ENCODE measurements at places on chromosomes 12 and 14.

- no peak for DNase-seq
Measured at GRCh38 chr12:67582238-67582834, 66.2 kb upstream of the DYRK2 start.

GRCh38 chr12:121626853-121627640 lies 717 bp downstream of the ORAI1 start:
- peak; percentile 90 for DNase-seq

GRCh38 chr12:38949363-38949762 lies 44.0 kb upstream of the CPNE8 start:
- DNase-seq: no peak

DNA sequence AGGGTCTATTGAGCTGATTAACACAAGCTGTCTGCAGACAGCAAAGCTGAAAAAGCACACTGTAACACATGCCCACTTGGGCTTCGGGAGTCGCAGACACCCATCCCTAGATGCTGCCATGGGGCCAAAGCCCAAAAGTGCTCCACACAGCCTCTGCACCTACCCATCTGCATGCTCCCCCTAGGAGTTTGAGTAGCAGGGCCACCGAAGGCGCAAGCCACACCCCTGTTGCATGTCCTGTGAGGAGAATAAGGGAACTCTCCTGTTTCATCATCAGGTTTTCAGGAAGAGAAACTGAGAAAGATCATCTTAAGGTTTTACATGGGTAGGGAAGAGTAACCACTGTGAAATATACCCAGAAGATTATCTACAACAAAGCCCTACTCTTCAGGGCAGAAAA lies 5.6 kb upstream of the ST8SIA1 start:
- DNase-seq: no peak

DNA sequence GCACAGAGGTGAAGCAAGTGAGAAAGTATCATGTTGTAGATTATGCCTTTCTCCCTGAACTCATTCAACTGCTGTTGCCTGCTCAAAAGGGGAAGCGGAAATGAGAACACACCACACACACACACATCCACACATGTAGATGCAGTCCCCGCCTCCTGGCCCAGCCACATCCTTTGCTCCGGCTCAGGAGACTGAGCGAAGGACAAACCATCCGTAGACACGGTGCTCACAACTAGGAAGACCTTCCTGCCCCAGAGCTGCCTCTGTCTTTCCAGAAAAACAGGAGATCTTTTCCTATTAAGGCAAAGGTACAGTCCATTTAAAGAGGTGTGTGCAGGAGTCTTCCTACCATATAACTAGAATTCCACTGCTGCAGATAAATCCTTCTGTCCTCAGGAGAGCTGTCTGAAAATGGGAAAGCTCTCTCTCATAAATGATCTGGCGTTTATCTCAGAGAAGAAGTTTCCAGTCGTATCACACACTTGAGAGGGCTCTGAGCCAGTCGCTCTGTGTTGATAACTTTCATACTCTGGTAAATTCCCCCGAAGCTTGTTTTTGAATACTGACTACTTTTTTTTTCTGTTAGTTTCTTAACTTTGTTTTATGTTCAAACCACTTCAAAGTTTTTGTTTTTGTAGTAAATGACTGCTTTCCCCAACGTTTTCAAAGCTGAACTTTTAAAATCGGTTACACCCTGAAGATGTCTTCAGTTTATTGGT lies at the start of gene TESPA1:
Gene TESPA1, minus strand, starts transcription at position 105 of the 719 bp plus-strand sequence. CDS start 10,200 bp downstream, outside the sequence.
- DNase-seq: peak; percentile 93

DNA sequence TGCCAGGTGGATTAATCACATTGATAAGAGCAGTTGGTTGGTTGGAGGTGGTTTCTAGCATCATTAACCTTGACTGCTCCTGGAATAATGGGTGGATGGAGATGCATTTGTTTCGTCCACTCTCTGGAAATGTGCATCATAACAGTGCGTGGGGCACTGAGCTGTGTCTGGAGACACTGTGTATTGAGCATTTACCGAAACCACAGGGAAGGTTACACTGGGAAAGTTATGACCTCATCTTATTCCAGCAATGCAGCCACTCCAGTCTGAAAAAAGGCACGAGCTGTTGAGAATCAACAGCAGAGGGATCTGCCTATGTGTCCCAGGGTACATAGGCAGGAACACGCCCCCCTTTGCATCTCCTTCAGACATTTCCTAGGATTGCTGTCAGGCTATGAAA lies 27.2 kb downstream of the RNFT2 start:
- DNase-seq: no peak

DNA sequence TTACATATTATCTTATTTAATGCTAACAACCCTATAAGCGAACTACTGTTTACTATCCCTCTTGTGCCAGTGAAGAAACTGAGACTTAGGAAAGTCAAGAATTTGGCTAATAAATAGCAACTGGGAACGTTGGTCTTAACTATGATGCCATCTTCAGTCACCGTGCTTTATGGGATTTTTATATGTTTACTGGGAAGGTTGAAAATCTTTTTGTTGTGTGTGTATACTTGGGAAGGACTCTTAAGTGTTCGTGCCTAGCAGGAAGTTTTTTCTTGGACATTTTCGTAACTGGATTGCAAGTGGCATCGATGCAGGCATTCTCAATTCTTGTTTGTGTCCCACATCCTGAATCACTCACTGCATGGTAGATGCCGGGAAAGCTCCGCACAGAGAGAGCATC lies 9.4 kb downstream of the SFSWAP start:
- DNase-seq: no peak

GRCh38 chr14:68507544-68508081 lies 285.3 kb downstream of the ZFP36L1 start:
- no peak for DNase-seq

DNA sequence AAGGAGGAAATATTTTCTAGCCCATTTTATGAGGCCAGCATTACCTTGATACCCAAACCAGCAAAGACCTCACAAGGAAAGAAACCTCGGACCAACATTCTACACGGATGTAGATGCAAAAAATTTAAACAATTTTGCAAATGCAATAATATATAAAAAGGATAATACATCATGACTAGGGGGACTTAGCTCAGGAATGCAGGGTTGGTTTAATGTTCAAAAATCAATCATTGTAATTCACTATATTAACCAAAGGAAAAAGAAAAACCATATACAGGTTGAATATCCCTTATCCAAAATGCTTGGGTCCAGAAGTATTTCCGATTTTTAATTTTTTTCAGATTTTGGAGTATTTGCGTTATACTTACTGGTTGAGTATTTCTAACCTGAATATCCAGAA lies 33.0 kb downstream of the TPCN1 start:
- DNase-seq: no peak

DNA sequence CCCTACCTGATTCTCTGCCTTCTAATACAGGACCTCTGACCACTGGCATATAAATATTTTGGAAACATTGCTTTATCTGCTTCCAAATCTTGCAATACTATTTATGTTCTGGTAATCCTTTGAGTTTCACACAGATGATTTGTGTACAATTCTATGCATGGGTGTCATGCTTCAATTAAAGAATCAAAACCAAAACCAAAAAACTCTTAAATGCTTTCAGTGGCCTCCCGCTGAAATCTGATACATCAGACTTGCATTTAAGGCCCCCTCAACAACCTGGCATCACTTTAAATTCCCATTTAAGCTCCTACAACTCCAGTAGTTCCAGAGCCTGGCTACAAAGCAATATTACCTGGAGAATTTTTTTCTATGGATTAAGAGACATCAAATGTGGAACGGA lies 221.7 kb upstream of the NAV3 start:
- DNase-seq: no peak

DNA sequence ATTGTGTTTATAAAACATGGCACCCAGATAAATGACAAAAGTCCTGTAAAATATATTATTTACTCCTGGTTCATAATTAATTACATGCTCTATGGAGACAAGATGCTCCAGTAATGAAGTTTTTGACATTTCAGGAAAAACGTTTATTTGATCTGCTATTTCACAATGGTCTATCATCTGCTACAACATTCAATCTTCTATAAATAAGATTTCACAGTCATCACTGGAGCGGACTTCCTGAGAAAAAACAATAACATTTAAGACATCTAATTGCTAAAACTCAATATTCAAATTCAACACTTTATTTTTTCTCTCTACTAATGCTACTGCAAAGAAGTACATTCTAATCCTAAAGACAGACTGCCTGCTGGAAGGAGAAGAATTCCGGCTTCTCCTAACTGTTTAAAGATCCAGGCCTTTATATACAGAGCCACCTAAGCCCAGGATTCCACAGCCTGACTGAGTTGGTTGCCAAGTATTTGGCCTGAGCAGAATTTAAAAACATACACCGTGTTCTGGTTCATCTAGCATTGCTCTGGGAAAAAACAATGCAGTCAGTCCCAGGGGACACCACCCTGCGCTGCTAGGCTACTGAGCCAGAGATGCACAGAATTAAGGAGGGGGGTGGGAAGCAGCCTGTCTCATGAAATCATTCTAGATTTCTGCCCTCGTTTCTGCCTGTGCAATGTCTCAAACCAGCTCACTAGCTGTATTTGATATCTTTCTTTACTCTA lies 58.0 kb downstream of the TMTC1 start:
- no peak for DNase-seq

DNA sequence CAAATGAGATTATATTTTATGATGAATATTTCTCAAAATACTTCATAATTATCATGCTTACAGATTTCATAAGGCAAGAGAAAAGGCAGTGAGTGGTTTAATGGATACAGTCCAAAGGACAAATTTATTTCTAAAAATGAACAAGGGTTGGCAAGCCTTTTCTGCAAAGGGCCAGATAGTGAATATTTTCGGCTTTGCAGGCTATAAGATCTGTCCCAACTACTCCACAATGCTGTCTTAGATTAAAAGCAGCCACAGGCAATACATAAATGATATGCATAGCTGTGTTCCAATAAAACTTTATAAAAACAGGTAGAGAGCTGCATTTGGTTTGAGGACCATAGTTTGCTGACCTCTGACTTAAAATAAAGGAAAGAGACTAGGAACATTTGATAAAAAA lies 42.9 kb upstream of the STK38L start:
- DNase-seq: no peak

DNA sequence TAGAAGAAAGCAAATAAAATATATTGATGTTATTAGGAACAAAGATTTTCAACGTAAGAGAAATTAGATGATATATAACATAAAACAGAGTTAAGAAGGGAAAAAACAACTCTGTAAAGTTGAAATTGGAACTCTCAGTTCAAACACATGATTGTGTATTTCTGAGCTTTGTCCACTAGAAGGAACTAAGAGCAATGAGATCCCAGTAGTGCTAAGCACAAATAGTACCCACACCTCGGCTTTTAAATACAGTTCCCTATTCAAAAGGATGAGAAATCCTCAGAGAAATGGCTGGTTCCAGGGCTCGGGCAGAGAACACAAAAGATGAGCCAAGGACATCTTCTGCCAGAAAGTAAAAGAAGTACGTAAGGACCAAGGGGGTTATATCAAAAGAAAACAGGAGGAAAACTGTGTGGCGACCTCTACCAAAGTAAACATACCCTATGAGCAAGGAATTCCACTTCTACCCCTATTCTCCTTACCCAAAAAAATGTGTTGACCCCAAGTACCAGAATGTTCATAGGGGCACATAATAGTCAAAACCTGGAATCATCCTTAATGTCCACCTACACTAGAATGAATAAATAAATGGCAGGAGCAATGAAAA lies 96.6 kb downstream of the SPTSSA start:
- DNase-seq: no peak

GRCh38 chr12:6222078-6222654 lies 22.0 kb downstream of the CD9 start:
- DNase-seq: no peak

DNA sequence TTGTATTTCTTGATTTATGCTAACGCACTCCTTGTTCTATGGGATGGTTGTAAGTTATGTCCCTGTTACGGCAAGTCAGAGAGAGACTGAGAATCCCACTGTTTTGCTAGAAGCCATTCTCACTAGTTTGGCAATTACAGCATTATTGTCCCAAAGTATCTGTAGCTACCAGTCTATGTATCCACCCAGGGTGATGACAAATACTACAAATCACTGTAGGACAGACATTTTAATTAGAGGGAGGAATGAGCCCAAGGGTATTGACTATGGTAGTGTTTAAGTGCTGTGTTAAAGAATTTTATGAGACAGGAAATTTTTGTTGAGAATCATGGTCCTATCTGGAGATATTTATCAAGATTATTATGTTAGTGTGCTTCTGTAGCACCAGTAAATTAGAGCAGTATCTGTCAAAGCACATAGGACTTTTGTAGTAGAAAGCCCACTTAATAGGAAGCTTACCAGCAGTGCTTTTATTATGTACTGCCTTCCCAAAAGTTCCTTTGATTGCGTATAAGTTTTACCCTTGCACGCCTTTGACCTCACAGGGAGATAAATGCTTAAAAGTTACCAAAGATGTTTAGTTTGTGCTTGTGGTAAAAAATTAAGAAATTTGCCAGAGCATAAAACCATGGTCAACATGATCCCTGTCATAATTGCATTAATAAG lies 10.7 kb downstream of the PRKCH start:
- no peak for DNase-seq

GRCh38 chr14:20429801-20430669 lies 5.9 kb downstream of the KLHL33 start:
- DNase-seq: no peak

- DNase-seq: no peak
Measured at GRCh38 chr14:102496958-102497744, 12.4 kb downstream of the ANKRD9 start.

GRCh38 chr12:1346126-1346525 lies 248.3 kb downstream of the FBXL14 start:
- DNase-seq: no peak

DNA sequence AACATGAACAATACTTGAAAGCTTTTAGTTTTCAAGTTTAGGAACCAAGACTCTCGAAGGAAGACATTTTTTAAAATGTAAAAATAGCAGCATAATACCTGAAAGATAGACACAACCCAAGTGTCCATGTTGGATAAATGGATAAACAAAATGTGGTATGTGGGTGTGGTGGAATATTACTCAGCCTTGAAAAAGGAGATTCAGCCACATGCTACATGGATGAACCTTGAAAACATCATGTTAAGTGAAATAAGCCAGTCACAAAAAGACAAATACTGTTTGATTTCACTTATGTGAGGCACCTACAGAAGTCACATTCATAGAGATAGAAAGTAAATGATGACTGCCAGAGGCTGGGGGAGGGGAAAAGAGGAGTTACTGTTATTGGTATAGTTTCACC lies 228.7 kb downstream of the FBXL14 start:
- no peak for DNase-seq

GRCh38 chr12:12871587-12872138 lies 19.7 kb upstream of the GPRC5A start:
- DNase-seq: no peak

DNA sequence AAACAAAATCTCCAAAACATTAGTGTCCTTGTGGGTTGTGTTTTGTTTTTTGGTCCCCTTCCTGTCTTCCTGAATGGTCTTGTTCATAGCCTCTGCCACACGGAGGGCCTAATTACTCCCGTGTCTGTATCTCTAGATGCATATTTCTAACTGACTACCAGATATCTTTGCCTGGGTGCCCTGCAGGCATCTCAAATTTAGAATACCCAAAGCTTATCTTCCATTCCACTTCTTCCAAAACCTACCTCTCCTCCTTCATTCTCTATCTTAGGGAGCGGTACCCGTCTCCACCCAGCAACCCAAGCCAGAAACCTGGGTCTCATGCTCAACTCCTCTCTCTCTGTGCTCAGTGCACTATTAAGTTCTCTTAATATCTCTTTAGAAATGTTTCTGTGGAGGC lies 10.9 kb upstream of the METAP2 start:
- no peak for DNase-seq

GRCh38 chr12:50055831-50056638 lies 1.4 kb upstream of the ASIC1 start:
- DNase-seq: peak; percentile 72
